ENCODE measurements at places on chromosomes 5 and 9.

GRCh38 chr9:100167176-100167575 lies 68.1 kb downstream of the INVS start:
- DNase-seq, result no peak

DNA sequence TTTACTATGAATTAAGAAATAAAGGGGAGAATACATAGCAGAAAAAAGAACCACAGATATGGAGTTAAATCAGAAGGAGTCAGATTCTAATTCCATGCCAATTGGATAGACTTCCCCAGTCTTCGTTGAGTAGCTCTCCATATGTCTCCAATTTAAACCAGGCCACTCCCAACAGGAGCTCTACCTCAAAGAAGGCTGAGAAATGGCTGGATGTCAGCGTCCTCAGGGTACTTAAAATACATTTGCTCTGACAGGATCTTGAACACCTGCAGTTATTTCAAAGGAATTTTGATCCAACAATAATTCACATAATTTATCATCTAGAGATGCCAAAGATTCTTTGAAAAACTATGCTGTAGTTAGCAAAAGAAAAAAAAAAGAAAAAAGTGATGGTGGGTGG lies 133.9 kb upstream of the FBN2 start:
- DNase-seq, result no peak

- DNase-seq, result no peak
These were observed 1.5 kb downstream of the PKN3 start for GRCh38 chr9:128703616-128704355.

DNA sequence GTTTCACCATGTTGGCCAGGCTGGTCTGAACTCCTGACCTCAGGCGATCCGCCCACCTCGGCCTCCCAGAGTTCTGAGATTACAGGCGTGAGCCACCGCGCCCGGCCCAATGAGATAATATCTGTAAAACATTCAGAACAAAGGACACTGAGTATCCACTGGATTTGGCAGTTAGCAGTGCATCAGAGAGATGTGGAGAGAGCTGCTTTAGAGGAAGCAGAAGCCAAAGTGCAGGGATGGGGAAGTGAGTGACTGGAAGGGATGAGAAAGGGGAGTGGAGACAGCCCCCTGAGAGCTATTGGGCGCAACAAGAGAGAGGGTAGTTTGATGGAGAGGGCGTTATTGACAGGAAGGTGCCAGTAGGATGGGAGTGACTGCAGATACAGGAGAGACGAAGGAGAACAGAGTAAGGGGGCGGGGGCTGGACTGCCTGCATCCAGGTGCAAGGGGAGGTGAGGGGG lies 157.5 kb upstream of the SHB start:
- no peak for DNase-seq

GRCh38 chr9:92735636-92736562 lies 28.7 kb downstream of the BICD2 start:
- no peak for DNase-seq

DNA sequence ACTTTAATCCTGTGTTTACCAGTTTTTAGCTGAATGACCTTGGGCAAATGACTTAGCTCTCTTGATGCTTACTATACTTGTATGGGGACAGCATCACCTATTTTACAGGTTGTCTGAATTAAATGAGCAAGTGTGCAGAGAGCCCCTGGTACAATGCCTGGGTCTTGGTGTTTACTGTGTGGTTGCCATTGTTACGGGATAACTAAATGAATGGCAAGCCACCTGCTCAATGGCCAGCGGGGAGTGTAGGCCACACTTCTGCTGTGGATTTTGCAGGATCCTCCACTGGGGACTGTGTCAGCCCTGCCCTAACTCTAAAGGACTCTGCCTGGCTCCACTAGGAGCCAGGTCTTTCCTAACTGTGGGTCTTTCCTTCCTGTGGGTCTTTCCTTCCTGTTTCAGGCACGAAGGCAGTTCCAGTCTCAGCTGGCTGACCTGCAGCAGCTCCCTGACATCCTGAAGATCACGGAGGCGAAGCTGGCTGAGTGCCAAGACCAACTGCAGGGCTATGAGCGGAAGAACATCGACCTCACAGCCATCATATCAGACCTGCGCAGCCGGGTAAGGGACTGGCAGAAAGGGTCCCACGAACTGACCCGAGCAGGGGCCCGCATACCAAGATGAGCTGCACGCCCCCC lies 10.3 kb upstream of the GLE1 start:
- peak; percentile 43 for DNase-seq

GRCh38 chr9:127776195-127776923 lies 2.1 kb downstream of the SH2D3C start:
- no peak for DNase-seq

DNA sequence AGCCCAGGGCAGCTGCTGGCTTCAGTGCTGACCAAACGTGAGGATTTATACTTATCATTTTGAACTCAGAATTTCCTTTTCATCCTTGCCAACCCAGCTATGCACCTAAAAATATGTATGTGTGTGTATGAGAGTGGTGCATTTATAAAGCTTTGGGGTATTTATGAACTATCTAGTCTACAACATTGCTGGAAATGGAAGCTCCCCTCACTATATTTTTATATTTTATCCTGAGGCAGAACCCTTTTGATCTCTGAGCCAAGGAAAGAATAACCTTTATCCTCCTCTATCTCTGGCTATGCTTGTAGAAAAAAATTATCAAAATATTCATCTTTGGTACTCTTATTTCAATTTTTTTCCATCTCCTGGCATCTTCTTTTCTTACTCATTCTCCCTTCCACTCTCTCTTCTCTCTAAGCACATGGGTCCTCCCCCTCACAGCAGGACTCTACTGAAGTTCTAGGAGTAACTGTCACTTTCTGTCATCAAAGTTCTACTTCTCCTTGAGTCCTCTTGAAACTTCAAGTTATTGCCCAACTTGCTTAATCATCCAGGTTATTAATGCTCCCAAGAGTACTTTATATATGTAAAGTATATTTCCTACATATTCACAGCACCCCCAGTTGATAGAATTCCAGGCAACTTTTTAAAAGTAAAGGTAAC lies 190.9 kb downstream of the HINT1 start:
- DNase-seq, result no peak

GRCh38 chr5:148623101-148623500 lies 31.2 kb downstream of the HTR4 start:
- no peak for DNase-seq

DNA sequence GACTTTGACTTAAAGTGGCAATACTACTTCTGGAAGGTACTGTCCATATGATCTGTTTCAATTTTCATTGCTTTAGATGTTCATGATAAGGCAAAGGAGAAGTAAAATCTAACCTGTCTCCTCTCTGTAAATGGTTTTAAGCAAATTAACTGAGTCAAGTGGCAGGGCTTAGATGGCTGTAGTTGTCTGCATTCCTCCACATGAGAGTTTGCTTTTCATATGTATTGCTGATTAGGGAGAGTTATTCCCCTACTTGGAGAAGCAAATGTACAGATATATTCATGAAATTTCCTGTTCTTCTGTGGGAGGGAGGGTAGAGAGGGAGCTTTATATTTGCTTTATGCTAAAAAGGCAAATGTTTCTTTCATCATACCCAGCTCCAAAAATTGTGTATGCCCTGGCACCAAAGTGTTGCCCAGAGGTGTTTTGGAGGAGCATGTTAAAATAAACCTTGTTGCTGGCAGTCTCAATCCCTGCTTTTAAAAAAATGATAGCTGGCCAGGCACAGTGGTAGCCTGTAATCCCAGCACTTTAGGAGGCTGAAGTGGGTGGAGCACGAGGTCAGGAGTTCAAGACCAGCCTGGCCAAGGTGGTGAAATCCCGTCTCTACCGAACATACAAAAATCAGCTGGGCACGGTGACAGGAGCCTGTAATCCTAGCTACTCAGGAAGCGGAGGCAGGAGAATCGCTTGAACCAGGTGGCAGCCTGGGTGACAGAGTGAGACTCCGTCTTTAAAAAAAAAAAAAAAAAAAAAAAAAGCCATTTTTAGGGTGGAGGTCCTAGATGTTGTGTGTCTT lies 3.5 kb upstream of the LRRTM2 start:
- DNase-seq, result no peak

DNA sequence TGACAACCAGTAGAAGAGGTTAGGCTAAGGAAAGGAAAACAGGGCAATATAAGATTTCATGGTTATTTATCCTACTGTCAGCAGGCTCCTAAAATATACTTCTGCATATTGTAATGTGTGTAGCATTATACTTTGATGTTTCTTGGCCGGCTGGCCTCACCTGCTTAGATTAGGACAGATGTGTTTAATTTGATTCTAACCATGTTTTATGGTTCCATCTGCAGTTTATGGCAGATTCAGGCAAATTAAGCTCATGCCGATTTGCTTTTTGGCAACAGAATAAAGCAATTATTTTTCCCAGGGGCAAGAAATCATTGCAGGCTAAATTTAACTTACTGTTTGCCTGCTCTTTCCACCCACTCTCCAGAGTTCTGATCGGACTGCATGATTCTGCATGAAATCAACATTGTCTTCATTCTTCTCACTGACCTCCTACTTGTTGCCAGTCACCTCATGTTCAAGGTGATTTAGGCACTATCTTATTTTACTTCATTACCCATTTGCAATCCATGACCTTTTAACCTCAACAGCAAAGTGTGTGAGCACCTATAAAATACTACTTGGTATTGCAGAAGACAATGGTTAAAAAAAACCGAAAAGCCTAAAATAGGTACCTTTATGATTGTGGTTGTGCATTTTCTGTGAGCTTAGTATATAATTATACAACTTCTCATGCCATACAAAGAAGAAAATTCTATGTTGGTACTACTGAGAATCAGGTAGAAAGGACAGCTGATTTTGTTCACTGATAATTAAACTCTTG lies 125.2 kb downstream of the EDIL3 start:
- no peak for DNase-seq
